Activated gamma-delta T cell treated with anti-CD3 and anti-CD28 coated beads, Interleukin-2, amount 50 U/mL, for 16 hours (primary cell): ENCODE measurements at places on chromosomes 3 and 15.

- no peak for DNase-seq
Measured at GRCh38 chr3:148453781-148454191, 243.9 kb upstream of the AGTR1 start.

- no peak for DNase-seq
Measured at GRCh38 chr3:33201195-33201594, 17.4 kb downstream of the SUSD5 start.

DNA sequence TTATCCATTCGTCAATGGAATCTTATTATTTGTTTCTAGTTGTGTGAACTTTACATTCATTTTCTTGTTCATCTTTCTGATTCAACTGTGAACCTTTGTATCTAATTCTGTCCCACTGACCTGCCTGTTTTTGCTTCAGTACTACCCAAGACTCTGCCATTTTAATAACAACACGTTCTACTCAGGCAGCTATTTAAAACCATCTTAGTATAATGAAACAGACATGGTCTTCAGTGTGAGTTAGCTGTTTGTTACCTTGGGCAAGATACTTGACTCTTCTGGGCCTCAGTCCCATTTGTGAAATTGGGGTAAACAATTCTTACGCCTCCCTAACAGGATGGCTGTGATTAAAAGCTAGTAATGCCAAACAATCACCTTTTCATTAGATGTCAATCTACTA is 1.6 kb downstream of the BTBD1 start:
- DNase-seq: no peak

DNA sequence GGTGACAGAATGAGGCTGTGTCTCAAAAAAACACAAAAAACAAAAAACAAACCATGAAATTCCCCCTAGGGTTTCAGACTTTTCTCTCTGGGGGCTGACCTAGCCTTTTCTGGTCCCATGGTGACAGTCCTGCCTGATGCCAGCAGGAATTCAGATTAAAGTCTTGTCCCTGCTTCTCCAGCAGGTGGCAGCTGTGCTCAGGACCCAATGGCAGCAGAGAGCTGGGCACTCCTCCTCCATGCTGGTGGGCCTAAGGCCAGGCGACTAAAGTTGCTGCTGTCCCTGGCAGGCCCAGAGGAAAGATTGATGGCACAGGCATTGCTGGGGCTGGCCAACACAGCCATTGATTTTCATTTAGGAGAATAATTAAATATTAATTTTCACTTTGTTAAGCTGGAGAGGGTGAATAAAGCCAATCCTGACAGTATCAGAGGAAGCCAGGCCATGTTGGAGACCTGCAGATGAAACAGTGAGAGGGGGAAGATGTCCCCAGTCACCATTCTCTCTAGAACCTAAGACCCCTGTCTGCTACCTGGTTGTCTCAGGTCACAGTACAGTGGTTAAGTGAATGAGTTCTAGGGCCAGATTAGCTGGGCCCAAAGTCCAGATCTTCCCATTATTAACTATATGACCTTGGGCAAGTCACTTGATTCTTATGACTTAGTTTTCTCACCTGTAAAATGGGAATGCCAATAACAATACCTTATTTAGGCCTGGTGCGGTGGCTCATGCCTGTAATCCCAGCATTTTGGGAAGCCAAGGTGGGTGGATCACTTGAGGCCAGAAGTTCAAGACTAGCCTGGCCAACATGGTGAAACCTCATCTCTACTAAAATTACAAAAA is 7.1 kb downstream of the CELF6 start:
- DNase-seq: peak; percentile 39

- DNase-seq: no peak
Measured at GRCh38 chr3:123872621-123873020, 11.5 kb downstream of the MYLK start.

- no peak for DNase-seq
Measured at GRCh38 chr15:80456517-80457492, 52.6 kb downstream of the ARNT2 start.

GRCh38 chr3:15646851-15647511 is 45.4 kb downstream of the BTD start:
- DNase-seq: no peak

- DNase-seq: no peak
Measured at GRCh38 chr3:89488800-89489580, 381.6 kb downstream of the EPHA3 start.

- no peak for DNase-seq
Measured at GRCh38 chr15:90101130-90101968, 919 bp downstream of the IDH2 start.

GRCh38 chr15:96801576-96802150 is 471.2 kb downstream of the NR2F2 start:
- DNase-seq: no peak

DNA sequence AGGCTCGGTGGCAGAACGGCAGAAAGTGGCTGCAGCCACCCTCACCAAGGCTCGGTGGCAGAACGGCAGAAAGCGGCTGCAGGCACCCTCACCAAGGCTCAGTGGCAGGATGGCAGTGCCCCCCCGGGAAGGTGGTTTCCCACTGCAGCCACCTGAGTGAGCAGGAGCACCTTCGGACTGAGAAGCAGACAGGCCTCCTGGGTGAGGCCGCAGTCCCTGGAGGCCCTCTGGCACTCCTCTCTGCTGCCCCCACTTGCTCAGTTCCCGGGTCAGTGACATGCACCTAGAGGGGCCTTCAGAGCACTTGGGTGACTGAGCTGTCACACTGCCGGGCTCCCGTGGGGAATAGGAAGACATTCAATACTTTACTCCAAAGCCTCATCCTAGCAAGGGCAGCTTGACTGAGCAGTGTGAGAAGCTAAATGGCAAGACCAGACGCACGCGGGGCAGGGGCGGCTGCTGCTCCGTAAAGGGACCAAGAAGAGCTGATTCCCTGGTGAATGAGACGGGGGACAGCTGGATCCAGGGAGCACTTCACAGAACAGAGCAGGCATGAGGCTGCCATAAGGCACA is 62.7 kb downstream of the PCSK6 start:
- no peak for DNase-seq

GRCh38 chr3:196486263-196486662 is 17.3 kb downstream of the RNF168 start:
- DNase-seq: no peak

GRCh38 chr15:35994876-35995275 is 448.9 kb upstream of the DPH6 start:
- no peak for DNase-seq

DNA sequence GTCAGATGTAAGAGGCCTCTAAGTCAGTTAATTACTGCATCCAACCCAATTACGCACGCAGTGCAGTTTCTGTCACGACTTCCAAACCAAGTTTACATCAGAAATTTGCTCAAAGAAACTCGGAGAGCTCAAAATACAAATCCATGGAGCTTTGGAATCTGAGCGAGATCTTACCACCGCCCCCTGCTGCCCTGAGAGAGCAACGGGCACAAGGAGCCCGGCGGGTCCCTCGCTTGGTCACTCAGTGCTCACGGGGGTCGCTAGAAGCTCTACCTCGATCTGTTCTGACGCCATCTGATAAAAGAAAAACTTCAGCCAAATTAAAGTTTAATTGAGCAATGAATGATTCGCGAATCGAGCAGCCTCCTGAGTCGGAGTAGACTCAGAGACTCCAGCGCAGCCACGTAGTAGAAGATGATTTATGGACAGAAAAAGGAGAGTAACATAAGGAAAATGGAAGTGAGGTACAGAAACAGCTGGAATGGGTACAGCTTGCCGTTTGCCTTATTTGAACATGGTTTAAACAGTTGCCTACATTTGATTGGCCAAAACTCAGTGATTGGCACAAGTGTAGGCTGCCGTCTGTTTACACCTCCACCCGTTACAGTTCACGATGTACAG is 232.7 kb upstream of the ATP10A start:
- no peak for DNase-seq

GRCh38 chr15:69623392-69624154 is 171.0 kb downstream of the RPLP1 start:
- DNase-seq: no peak

DNA sequence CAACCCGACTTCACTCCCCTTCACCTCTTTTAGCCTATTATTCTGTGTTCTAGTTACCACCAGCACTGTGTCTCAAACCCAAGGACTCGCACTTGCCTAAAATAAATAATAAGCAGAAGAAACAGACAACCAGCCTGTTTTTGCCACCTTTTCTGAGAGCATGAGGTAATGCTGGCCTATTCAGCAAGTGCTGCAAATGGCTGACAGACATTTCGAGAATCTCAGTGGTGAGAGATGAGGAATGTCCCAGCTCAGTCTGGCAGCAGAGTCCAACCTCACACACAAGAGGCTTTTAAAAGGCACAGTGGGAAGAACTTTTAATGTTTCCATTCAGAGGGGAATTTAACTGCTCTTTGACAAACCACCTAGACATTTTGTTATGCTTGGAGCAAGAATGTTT is 143.3 kb upstream of the GMNC start:
- no peak for DNase-seq

DNA sequence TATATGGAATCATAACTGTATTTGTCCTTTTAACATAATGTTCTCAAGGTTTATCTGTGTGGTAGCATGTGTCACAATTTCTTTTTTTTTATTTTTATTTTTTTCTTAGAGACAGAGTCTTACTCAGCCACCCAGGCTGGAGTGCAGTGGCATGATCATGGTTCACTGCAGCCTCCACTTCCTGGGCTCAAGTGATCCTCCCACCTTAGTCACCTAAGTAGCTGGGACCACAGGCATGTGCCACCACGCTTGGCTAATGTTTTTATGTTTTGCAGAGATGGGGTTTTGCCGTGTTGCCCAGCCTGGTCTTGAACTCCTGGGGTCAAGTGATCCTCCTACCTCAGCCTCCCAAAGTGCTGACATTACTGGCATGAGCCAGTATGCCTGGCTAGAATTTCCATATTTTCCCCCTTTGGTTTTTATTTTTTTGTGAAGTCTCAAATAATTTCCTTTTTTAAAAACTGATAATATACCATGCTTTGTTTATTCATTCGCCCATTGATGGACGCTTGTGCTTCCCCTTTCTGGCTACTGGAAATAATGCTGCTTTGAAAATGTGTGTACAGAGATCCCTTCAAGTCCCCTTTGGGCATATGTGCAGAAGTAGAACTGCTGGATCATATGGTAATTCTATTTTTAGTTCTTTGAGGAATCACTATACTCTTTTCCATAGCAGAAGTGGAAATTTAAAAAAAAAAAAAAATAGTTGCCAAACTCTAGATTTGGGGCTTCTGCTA is 28.4 kb downstream of the TMEM40 start:
- no peak for DNase-seq
